Lower lobe of right lung (tissue), 2 donors: ENCODE measurements at places on chromosomes 3 and 15.
A peak's percentile ranks its signal among the peaks of the same experiment; 100 is the strongest.

DNA sequence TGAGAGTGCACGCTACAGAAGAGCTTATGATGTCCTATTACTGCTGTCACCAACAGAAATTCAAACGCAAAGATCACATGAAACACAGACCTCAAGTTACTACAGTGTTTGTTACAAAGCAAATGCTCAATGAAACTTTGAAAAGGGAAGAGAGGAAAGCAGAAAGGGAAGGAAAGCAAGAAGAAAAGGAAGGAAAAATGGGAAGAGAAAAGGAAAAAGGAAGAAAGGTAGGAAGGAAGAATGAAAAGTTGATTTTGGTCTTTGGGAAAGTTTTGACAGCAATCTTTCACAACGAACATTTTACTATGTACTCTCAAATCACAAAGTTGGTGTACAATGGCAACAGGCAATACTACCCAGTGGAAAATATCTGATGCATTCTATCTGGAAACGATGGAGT is 514.8 kb downstream of the MAGI1 start:
- H3K4me1 ChIP-seq = no peaks in the 10 kb centered on the region
- no peak overlapping the region for H3K4me3 ChIP-seq
- no peaks in the 10 kb centered on the region for H3K27me3 ChIP-seq
- DNase-seq = no peak

GRCh38 chr15:57553526-57553925 is 38.2 kb upstream of the MYZAP start:
- no peaks in the 10 kb centered on the region for H3K27me3 ChIP-seq
- peak overlapping the region; percentile 87 for H3K27ac ChIP-seq
- H3K4me1 ChIP-seq = peaks cover 42% of the 10 kb centered on the region
- H3K4me3 ChIP-seq = no peak overlapping the region

DNA sequence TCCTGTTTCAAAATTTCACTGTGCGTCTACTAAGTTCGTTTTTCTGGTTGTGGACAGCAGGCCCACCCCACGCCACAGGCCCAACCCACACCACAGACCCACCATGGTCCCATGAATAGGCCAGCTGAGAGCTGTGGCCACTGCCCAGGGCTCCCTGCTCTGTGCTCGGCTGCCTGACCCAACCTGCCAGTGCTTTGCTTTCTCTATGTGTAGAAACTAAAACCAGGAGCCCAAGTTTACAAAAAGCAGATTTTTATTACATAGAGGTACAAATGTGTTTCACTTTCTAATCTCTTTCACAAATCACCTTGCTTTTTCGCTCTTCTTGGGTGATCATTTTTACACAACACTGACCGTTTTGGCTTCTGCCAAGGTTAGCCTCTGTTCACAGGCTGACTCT is 69.1 kb downstream of the HERC2 start:
- H3K4me3 ChIP-seq = no peak overlapping the region
- peaks cover 56% of the 10 kb centered on the region for H3K36me3 ChIP-seq
- H3K27ac ChIP-seq = no peak overlapping the region
- H3K4me1 ChIP-seq = no peaks in the 10 kb centered on the region

DNA sequence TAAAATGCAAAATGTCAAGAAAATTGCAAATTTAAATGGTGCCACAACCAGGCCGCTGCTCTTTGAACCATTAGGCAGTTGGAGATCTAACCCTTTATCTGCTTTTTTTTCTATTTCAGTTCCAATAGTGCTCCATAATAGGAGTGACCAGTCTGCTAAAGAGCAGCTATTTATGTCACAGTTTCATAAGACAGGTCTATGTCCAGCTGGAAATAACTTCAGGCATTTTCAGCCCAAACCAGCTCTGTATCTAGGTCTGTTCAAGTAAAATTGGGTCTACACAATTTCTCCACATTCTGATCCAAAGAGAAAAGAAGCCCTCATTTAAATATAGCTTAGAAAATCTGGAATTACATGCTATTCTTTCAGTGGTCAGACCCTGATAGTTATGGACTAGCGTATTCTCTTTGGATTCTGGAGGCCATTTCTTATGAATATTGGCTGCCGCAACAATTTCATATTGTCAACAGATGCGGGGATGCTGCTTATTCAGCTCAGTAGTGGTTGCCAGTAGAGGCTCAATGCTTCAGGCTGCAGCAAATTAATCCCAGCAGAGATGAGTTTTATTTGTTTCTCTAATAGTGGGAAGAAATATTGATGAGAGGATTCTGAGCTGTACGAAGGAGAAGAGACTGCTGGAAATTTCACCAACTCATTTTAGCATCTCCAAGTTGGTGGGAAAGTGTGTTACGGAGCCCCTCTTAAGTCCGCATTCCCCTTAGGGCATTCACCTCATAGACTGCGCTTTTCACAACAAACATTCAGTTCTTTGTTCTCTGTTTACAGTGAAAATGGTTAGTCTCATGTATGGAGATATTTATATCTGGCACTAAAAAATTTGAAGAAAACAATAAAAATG is 887.0 kb downstream of the ROBO1 start:
- DNase-seq = no peak
- H3K4me1 ChIP-seq = no peaks in the 10 kb centered on the region
- H3K4me3 ChIP-seq = no peak overlapping the region
- H3K36me3 ChIP-seq = no peaks in the 10 kb centered on the region
- no peak overlapping the region for H3K27ac ChIP-seq
- H3K27me3 ChIP-seq = no peaks in the 10 kb centered on the region

- no peak for DNase-seq
- peaks cover 5% of the 10 kb centered on the region for H3K4me1 ChIP-seq
- no peak overlapping the region for H3K27ac ChIP-seq
- no peak overlapping the region for H3K4me3 ChIP-seq
- no peaks in the 10 kb centered on the region for H3K27me3 ChIP-seq
These were observed 106.4 kb upstream of the TLE3 start for GRCh38 chr15:70203981-70204560.
